Chondrocyte (in vitro differentiated cells): ENCODE measurements at places on chromosomes 11 and 22. TPM values are rescaled to one million over a fixed set of nuclear protein-coding genes. Genes with fewer than 3 reads are reported as not detected.
A peak's percentile ranks its signal among the peaks of the same experiment; 100 is the strongest.

DNA sequence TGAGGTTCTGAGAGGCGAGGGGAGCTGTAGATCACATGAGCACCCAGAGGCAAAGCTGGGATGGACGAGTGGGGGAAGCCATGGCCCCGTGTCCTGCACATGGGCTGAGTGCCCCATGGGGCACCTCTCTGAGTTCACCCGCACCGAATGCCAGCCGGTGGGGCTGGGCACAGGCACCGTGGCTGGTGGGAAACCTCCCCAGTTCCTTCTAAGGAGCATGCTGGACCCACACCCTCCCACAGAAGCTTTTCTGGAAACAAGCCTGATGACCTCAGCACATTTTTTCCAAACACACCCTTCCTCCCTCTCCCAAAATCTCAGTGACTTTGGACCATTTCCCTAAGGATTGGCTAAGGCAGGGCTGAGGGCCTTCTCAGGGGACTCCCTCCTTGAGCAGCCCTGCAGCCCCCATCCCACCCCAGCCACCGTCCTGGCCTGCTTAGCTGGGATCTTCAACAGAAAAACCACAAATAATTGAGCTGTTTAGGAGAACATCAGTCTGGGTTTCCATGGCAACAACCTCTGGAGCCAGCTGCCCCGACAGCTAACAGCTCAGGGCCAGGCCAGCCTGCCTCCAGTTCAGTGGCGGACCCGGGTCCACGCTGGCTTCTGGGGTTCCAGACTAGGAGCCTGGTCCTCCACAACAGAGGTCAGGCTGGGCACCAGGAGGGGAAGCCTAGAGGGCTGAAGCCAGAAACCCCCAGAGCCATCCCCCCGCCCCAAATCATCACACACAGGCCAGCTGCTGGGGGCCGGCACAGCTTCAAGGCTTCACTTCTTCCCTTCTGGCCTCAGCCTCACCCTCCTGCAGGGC lies 18.1 kb upstream of the LINC01488 start:
- DNase-seq, result peak; percentile 86
- no peaks in the 10 kb centered on the region for H3K27me3 ChIP-seq
- H3K4me1 ChIP-seq, result peaks cover 16% of the 10 kb centered on the region
- peaks cover 4% of the 10 kb centered on the region for H3K36me3 ChIP-seq
- peak overlapping the region; percentile 22 for H3K27ac ChIP-seq
- no peak overlapping the region for H3K4me3 ChIP-seq

DNA sequence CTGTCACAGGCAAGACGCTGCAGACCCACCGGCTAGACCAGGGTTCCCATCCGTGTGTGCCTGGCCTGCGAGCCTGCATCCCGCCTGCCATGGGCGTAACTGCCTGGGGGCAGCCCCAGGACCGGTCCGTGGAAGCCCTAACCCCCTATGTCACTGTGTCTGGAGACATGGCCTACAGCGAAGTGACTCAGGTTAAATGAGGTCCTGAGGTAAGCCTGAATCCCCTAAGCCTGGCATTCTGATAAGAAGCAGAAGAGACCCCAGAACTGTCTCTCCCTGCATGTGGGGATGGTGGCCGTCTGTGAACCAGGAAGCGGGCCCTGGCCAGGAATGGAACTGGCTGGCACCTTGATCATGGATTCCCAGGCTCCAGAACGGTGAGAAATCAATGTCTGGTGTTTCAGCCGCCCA lies 570.1 kb downstream of the BRD1 start:
- H3K36me3 ChIP-seq, result no peaks in the 10 kb centered on the region
- no peak overlapping the region for H3K27ac ChIP-seq
- no peak overlapping the region for H3K4me3 ChIP-seq
- H3K4me1 ChIP-seq, result no peaks in the 10 kb centered on the region
- peak; percentile 72 for DNase-seq
- no peaks in the 10 kb centered on the region for H3K27me3 ChIP-seq

DNA sequence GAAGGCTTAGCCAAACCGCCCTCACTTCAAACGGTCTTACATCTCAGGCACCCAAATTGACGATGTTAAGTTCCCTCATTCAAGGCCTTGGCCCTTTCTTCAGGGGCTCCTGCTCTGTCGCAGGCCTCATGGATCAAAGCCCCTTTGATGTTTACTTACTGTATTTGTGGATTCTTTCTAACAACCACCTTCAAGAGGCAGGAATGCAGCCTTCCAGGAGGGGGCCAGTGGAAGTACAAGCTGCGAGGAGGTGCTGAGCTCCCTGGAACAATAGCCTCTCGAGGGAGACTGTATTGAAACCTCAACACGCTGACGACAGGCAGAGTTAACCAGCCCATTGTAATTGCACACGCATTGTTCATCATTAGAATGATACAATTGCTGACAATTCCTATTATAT lies 209.1 kb downstream of the ST3GAL4 start:
- no peak overlapping the region for H3K27ac ChIP-seq
- H3K36me3 ChIP-seq, result peaks cover 1% of the 10 kb centered on the region
- peaks cover 25% of the 10 kb centered on the region for H3K27me3 ChIP-seq
- DNase-seq, result no peak
- no peak overlapping the region for H3K4me3 ChIP-seq
- H3K4me1 ChIP-seq, result no peaks in the 10 kb centered on the region

The SCGB2A2 gene
- total RNA-seq, result not detected in 3 replicates

DNA sequence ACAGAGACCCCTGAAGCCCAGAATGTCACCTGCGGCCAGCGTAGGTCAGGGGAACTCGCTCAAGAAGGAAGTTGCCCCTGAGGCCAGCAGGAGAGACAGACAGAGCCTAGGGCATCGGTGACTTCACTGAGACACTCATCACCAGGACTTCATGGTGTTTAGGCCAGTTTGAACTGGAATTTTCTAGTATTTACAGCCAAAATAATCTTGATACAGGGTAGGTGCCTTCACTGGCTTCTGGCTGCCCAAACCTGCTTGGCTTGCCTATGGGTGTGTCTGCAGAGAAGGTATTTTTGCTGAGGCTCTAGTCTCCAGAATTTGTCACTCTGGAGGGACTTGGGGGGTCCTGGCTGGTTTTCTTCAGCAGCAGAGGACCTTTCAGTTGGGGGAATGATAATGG lies 86.6 kb downstream of the FBXO7 start:
- no peak overlapping the region for H3K27ac ChIP-seq
- no peak for DNase-seq
- no peaks in the 10 kb centered on the region for H3K36me3 ChIP-seq
- H3K4me1 ChIP-seq, result peaks cover 43% of the 10 kb centered on the region
- peaks cover under 1% of the 10 kb centered on the region for H3K27me3 ChIP-seq

- DNase-seq, result no peak
- peaks cover 14% of the 10 kb centered on the region for H3K36me3 ChIP-seq
- H3K27ac ChIP-seq, result peak overlapping the region; percentile 25
Observed at GRCh38 chr22:41598891-41599635, 9.4 kb upstream of the PMM1 start.

The GRAMD4 gene
- total RNA-seq, result 23.8 to 44.8 TPM (median 31.7 TPM) in 3 replicates

- H3K4me1 ChIP-seq, result peaks cover 8% of the 10 kb centered on the region
- H3K27ac ChIP-seq, result no peak overlapping the region
- H3K4me3 ChIP-seq, result no peak overlapping the region
- H3K36me3 ChIP-seq, result peaks cover 17% of the 10 kb centered on the region
- no peaks in the 10 kb centered on the region for H3K27me3 ChIP-seq
- no peak for DNase-seq
Observed at GRCh38 chr22:50207383-50208140, 6.8 kb downstream of the SELENOO start.

DNA sequence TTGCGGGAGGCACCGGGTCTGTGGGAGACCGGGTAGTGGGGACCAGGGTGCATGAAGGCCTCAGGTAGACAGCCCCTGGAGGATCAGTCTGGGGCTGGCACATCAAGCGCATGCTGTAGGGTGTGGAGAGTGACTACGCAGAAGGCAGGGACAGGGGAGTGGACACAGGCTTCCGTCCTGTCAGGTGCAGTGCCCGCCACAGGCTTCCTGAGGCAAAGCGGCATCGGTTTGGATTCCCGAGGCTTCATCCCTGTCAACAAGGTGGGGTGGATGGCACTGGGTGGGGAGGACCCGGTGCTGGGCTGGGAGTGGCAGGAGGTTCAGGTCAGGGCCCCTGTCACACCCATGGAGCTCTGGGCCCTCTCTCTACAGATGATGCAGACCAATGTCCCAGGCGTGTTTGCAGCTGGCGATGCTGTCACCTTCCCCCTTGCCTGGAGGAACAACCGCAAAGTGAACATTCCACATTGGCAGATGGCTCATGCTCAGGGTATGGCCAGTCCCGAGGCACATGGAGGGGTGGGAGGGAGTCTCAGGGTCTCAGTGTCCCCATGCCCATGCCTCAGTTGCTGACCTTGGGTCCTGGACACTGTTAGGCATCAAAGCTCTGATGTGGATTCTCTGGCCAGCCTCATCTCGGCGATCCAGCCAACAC lies 4.5 kb upstream of the LZTR1 start:
- no peaks in the 10 kb centered on the region for H3K36me3 ChIP-seq
- no peak overlapping the region for H3K27ac ChIP-seq
- peaks cover 2% of the 10 kb centered on the region for H3K27me3 ChIP-seq
- DNase-seq, result no peak
